Activated naive CD4-positive, alpha-beta T cell treated with anti-CD3 and anti-CD28 coated beads for 36 hours (primary cell): ENCODE measurements at places on chromosomes 3 and 15. TPM values are rescaled to one million over a fixed set of nuclear protein-coding genes. Genes with fewer than 3 reads are reported as not detected.

The ANKRD63 gene
- not detected for total RNA-seq

The PLS1 gene
- total RNA-seq = 5.3 TPM

The ARHGAP31 gene
- 3.7 TPM for total RNA-seq

The GLDN gene
- total RNA-seq = not detected
